ENCODE measurements at places on chromosomes 3 and 15. TPM values are rescaled to one million over a fixed set of nuclear protein-coding genes. Genes with fewer than 3 reads are reported as not detected.

WDR93 gene
- total RNA-seq, result not detected

CCR4 gene
- not detected for total RNA-seq

DNA sequence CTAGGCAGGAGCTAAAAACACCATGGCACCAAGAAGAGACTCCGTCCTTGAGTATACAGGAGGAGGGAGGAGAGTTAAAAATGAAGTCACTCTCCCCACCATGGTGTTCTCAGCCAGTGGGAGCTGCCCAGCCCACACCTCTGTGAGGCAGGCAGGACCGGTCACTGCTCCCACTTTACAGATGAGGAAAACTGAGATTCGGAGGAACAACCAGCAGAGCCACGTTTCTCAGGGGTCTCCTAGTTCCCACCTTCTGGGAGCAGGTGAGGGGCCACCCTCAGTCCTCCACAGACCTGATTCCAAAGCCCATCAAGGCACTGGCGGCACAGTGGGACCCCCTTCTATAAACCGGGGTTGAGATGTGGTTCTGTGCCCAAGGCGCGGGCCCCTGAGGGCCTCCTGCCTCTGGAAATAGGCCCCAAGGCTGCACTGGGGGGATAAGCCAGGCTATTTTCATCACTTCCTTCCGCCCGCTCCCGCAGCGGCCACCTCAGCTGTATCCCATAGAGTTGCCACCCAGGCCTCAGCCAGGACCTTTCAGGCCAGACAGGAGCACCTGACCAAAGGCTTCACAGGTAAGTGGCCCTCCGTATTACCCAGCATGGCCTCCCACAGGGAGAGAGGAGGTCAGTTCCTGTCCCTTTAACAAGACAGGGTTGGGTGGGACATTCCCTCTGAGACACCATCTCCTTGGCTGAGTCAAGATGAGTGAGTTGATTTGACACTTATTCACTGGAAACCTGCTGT lies at the start of gene GP9:
Gene GP9 (plus strand): TSS at position 504 of the 747 bp plus-strand sequence. CDS start 961 bp downstream, outside the sequence.
- DNase-seq, result no peak
- peaks cover 8% of the 10 kb centered on the region for H3K4me1 ChIP-seq
- no peaks in the 10 kb centered on the region for H3K27me3 ChIP-seq
- H3K27ac ChIP-seq, result no peak within 1 kb of the TSS

DNA sequence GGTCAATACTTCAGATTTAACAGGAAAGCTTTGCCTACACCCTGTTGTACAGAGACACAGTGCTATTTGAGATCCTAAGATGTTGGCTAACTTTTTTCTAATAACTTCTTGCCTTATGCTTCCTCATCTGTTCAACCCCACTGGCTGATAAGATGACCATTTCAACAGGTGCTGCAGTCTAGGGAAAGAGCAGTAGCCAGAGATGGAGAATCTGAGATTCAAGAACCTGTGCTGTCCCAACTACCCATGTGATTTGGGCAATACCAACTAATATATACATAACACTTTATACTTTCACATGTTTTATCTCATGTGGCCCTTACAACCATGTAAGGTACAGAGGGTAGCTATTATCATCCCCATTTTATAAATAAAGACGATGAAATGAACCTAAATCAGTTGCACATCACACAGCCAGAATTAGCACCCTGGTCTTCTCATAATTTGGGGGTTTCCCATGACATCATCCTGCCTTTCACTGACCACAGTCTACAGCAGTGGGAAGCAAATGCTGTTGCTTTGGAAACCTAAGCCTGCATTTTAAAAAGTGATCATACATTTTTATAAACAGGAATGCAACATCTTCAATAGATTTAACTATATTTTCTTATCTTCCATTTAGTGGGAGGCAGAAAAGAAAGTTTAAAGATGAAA lies 9.7 kb downstream of the TTC23 start:
- no peak for DNase-seq
- H3K36me3 ChIP-seq, result peaks cover 33% of the 10 kb centered on the region
- peaks cover 7% of the 10 kb centered on the region for H3K4me1 ChIP-seq

DNA sequence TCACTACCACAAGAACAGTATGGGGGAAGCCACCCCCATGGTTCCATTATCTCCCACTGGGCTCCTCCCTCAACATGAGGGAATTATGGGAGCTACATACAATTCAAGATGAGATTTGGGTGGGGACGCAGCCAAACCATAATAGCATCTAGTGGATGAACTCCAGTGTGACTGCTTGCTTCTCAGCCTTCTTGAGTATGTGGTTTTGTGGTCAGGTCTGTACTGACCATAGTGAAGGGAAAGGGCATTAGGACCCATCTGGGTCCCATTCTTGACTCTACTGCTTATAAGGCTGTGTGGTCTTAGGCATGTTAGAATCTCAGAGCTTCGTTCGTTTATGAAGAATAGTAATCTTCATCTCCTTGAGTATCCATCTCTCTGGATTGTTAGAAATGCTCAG lies 81.4 kb downstream of the CGNL1 start:
- H3K27ac ChIP-seq, result no peak overlapping the region
- no peak overlapping the region for H3K4me3 ChIP-seq
- no peaks in the 10 kb centered on the region for H3K27me3 ChIP-seq
- H3K36me3 ChIP-seq, result no peaks in the 10 kb centered on the region
- no peak for DNase-seq
